Lung (tissue), 17 donors: ENCODE measurements at places on chromosomes 4 and X. TPM values are rescaled to one million over a fixed set of nuclear protein-coding genes. Genes with fewer than 3 reads are reported as not detected.

GPR173 gene
- polyA plus RNA-seq = 0.96 TPM

VCX3B gene
- not detected for polyA plus RNA-seq

NDST4 gene
- polyA plus RNA-seq = not detected

- DNase-seq = no peak
Measured at GRCh38 chr4:113273721-113274220, 224.3 kb downstream of the ANK2 start.

GRCh38 chr4:88285235-88285653 lies 883 bp upstream of the PPM1K start:
- DNase-seq = no peak

GRCh38 chr4:7381221-7381889 lies 53.4 kb downstream of the PSAPL1 start:
- no peak for DNase-seq

- DNase-seq = peak; percentile 3
Measured at GRCh38 chr4:189092581-189092980, 848.1 kb upstream of the FRG1 start.

DNA sequence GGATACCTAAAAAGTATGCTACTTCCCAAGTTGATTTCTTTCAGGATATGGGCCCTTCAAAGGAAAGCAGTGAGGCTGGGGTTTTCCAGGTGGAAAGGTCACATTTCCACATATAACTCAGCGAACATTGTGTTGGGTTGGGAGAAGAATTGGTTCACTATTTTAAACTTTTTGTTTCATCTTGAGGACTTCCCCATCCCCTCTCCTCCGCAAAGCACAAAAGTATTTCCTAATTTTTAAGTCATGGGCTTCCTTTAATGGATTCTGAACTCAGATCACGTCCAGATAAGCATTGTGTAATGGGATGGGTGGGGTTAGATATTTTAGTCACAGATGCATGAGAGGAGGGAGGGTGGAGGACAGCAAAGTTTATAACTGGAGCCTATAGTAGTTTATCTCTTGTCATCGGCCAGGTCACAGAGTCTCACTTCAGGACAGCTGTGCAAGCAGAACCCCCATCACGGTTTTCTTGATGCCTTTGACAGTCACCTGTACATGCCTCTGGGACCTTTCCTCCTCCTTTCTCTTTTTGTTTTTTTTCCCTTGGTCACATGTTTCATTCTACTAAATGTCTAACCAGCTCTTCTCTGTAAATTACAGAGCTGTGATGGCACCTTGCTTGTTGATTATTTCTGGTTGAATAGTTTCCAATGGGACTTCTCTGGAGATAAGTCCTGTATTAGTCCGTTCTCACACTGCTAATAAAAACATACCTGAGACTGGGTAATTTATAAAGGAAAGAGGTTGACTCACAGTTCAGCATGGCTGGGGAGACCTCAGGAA lies 115.4 kb downstream of the PTTG2 start:
- DNase-seq = peak; percentile 40

- peak; percentile 79 for DNase-seq
Measured at GRCh38 chr4:80989921-80990544, 40.5 kb upstream of the BMP3 start.
